ENCODE measurements at places on chromosomes 4 and X.

- no peak for DNase-seq
These were observed 88.8 kb upstream of the FAM9B start for GRCh38 chrX:9122519-9123245.

DNA sequence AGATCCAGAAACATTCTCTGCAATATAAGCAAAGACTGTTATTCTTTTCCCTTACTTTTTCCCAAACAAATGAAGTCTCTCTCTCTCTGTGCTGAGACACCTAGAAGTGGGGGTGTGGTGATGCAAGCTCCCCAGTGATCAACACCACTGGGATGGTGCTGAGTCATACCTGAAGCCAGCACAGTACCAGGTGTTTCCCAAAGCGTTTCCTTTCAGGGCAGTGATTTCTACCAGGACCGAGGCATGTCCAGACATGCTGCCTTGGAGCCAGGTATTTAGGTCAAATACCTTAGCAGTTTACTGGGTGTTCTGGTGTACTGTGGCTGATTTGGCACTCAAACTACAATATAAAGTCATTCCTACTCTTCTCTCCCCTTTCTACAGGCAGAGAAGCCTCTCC lies 726.5 kb downstream of the FAM133A start:
- peak; percentile 0 for DNase-seq

DNA sequence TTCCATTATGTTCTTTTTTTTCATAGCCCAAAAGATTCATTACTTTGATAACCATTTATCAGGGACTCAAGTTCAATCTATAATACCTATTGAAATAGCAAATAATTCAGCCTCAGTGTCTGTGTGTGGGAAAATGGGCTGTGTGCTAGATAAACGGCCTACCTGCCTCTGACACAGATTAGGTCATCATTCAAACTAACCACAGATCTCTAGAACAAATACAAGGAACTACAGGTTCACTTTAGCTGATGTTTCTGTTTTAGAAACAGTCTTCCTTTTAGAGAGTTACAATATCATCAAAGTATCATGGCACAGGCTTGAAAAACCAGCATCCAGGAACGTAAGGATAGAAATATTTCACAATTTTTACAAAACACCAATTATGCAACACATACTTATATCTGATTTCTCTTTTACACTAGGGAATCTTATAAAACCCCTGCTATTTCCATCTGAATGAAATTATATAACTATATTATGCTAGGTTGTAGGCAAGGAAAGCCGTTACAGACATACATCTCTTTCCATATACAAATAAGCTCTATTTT lies 56.6 kb upstream of the MAB21L2 start:
- no peak for DNase-seq

DNA sequence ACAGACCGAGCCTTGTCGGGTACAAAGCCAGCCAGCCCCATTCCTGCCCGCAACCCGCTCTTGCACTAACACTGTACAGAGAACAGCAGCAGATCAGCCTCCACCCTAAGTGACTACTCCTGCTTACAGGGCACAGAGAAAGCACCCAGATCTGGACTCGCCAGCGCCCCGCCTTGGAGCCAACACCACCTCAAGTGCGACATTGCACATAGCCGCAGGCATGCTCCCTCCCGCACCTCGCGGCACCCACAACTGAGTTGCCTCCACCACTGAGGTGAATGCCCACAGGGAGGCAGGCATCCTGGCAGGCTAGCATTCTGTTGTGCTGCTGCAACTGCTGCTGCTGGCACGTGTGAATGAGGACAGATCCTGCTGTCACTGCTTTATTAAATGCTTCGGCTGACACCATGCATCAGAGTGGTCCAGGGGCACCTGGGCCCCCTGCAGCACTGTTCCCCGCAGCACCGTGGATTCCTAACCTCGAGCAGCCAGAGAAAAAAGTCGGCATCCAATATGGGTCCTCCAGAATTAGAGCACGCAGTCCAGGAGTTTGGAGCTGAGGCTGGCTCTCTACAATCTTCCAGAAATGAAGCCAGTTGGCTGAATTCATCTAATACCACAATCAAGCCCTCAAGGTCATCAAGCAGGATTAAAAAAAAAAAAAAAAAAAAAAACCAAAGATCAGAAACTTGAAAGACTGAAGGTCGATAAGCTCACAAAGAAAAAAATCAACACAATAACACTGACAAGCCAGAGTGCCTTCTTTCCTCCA lies 352.9 kb downstream of the GASK1B start:
- no peak for DNase-seq

GRCh38 chr4:76720121-76720520 lies 177.8 kb downstream of the SOWAHB start:
- DNase-seq: no peak

- DNase-seq: no peak
These were observed 94.2 kb downstream of the MBNL3 start for GRCh38 chrX:132394591-132394990.
